ENCODE measurements at places on chromosomes 1 and 21.

DNA sequence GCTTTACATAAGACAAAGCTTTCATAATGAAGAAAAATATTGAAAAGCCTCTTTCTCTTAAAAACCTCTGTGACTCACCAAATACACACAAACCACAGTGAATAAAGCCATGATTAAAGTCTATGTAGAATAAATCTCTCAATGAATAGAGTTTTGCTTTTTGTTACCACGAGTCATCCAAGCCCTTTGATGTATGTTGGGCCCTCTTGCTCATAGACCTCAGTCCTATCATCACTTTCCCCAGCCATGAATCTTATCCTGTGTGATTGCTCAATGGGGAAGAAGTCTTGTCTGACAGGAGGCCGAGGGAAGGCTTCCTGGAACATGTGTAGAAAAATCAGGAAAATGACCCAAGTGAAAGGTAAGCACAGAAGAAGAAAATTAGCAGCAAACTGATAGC lies 60.8 kb downstream of the NGF start:
- DNase-seq = no peak

DNA sequence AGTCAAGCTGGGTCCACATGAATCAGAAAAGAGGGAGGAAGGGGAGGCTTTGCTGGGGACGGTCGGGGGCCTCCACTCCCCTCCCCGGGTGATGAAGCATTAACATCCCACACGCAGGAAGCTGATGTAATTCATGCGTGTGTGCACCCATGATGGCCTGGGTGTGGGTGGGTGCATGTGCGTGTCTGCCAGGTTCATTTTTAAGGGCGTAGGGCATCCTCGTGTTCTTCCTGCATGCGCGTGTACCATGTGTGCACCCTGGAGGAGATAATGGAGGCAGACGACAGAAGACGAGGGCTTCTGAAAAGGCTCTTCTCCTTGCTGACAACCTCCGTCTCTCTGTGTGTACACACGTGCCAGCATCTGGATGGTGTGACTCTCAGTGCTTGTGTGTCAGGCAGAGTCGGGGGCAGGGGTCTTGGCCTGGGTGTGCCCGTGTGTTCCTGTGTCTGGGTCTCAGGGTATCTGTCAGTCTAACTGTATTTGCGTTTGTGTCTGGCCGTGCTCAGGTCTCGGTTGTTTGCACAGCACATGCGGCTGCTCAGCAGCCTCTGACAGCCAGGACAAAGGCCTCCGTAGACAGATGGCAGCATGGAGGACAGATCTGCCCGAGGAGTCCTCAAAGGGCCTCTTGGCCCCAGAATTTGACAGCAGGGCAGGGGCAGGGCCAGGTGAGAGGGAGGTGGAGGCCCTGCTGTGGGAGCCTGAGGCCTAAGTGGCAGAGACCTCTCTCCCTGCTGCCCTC lies 2.4 kb downstream of the RAP1GAP start:
- no peak for DNase-seq

DNA sequence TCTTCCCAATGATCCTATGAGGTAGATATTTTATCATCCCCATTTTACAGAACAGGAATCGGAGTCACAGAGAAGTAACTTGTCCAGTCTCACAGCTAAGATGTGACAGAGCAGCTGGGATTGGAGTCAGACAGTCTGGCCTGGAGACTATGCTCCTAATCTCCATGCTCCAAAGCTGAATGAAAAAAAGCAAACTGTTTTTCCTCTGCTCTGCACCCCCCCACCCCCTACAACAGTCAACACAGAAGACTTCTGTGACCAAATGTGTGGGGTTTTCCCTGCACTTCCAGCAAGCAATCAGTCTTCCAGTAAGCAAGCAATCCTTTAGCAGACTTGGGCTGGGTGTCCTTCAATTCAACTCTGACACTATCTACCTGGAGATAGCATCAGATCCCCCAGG lies 33.2 kb downstream of the KIRREL1 start:
- DNase-seq = no peak

DNA sequence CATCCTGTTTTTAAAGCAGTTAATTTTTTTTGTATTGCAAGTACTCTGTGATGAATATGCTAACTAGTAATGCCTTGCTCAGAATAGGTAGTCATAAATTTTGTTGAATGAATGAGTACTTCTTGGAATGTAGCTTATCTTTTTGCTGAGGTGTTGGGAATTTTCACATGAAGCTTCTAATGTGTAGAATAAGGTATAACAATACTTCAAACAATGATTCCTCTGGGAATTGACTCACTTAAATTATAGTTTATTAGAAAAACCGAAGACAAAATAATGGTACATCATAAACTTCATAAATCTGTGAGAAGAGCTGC lies 13.9 kb downstream of the CDC14A start:
- DNase-seq = no peak

- no peak for DNase-seq
These were observed 67.3 kb downstream of the URB2 start for GRCh38 chr1:229693129-229693900.

DNA sequence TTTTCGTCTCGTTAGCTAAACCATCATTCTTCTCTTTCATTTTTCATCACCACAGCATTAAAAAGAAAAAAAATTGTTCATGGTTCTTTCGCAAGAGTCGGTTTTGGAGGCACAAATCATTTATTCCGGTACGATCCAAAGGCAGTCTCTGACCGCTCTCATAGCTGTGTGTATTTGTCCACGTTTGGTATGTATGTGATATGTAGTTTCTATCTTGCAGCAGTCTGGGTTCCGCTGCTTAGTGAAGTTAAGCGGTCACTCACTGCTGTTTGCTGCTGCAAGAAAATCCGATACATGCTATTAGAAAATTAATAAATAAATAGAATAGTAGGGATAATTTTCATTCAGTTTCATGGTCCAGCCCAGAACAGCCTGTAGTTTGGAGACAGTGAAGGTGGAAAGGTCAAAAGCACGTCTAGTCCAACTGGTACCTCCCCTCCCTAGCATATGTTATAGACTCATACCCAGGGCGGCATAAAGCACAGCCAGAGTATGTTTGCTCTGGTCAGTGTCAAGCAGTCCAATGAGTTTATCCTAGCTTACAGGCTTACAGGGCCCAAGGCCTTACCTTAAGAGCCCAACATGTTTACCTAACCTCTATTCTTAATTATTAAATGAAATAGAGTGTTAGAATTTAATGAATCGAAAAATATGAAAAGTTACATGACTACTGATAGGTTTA lies 2.5 kb downstream of the FMN2 start:
- DNase-seq = no peak

- DNase-seq = no peak
These were observed 137.4 kb downstream of the ADGRL4 start for GRCh38 chr1:78869136-78869535.

All from stimulated activated CD4-positive, alpha-beta T cell treated with anti-CD3 and anti-CD28 coated beads, Interleukin-15, amount 100 ng/mL, for 1 hour (primary cell).